ENCODE measurements at places on chromosomes 1 and 21.
A peak's percentile ranks its signal among the peaks of the same experiment; 100 is the strongest.

DNA sequence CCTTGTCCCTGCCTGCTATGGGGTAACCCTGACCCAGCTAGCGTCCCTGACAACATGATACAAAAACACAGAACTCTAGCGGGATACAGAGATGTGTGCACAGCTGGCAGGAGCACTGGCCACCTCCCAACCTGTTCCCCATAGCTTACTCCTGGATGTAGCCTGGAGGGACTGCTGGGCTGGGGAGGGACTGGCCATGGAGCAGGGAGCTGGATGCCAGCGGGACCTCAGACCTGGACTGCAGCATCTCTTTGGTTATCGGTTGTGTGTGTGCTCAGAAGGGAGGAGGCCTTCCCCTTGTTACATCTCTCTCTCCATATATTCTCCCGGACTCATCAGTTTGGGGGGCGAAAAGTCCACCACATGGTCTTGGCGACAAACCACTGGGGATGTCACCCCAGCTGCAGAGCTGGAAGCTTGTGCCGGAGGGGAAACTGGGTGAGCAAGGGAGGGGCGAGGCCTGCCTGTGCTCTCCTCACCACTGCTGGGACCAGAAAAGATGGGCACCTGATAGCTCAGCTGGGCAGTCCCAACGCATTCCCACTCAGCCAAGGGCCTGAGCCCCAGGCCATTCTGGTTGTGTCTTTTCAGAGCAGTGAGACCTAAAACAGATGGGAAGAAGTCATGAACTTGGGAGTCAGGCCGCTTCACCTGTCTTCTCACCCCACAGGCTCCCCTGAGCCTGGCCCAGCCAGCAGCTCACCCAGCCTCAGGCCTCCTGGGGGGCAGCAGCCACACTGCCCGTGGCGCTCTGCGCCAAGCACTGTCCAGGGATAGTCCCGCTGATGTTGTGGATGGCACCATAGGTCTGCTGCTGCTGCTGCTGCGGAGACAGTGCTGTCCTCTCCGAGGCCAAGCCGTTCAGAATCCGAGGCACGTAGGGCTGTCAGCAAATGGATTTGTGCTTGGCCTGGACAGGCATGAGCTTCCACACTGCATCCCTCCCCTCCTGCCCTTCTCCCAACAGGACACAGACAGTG is 35.6 kb downstream of the TMEM63A start:
- no peak for DNase-seq

DNA sequence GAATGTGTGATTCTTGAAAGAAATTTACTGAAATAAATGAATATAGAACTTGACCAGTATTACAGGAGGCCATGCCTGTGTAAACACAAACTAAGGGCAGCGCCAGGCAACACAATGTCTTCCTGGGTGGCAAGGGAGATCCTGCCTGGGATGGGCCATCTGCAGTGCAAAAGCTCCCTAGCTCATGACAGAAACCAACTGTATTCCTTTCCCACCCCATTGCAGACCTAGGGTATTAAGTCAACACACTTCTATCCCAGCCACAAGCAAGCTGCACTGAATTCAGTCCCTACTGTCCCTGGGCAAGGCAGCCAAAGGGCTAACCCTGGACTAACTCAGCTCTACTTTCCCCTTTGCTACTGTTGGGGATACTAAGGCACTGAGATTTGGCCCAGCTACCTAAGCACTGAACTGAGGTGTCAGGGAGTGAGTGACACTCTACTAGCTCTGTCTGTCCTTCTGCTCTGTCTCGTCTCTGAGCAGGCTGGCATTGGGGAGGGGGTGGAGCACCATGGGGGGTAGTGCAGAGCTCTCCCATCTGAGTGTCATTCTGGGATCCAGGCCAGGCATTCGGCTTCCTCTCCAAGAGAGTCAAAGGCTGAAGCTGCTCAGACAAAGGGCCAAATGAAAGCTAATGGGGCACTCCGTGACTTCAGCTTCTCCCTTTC is 2.5 kb downstream of the INKA2 start:
- DNase-seq = no peak

DNA sequence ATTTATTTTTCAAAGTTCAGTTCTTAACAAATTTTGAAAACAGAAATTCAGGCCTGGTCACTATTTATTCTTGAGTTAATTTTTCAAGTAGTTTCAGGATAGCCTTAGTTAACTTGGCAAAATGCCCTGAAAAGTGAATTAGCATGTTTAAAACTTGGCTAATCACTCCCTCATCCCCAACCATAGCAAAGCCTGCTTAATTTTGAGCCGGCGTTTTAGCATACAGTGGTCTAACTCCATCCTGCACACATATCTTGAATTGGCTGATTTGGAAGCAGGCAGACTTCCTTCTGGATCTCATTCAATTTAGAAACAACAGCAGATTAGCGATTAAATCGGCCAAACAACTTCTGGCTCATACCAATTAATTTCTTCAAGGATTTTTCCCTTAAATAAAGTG is 439.2 kb downstream of the PTBP2 start:
- no peak for DNase-seq

- DNase-seq = peak; percentile 80
Observed at GRCh38 chr1:155322953-155323728, 2.4 kb downstream of the RUSC1 start.

DNA sequence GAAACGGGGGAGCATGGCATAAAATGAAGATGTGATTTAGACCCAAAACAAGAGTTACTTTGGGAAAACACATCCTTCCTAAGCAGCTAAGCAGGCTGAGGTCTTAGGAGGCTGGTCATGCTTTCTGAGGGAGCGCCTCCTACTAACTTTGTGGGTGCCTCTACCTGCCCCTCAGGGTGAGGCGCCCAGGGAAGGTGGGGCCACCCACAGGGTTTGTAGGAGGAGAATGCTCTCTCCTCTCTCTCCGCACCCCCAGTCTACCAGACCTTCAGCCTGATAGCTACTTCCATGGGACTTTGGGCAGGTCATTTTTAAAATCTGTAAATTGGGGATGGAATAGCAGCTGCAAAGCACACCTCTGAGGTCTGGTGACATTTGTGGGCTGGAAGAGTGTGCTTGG is 23.8 kb downstream of the SLC27A3 start:
- no peak for DNase-seq

GRCh38 chr1:194534784-194535183 is 1348.4 kb upstream of the B3GALT2 start:
- DNase-seq = no peak

Measured in brain pericyte (primary cell).